ENCODE measurements at places on chromosomes 7 and 10. TPM values are rescaled to one million over a fixed set of nuclear protein-coding genes. Genes with fewer than 3 reads are reported as not detected.

The CALCR gene
- total RNA-seq = not detected

GRCh38 chr7:75642810-75643486, 95.8 kb downstream of the HIP1 start:
- peak; percentile 57 for DNase-seq

- no peak for DNase-seq
These were observed 3.9 kb downstream of the BRI3 start for GRCh38 chr7:98285157-98286092.

- peak; percentile 89 for DNase-seq
These were observed 16.2 kb upstream of the NME8 start for GRCh38 chr7:37832194-37832593.

Measured in thyroid gland (tissue), 4 donors.